ENCODE measurements at places on chromosomes 6 and 20.

DNA sequence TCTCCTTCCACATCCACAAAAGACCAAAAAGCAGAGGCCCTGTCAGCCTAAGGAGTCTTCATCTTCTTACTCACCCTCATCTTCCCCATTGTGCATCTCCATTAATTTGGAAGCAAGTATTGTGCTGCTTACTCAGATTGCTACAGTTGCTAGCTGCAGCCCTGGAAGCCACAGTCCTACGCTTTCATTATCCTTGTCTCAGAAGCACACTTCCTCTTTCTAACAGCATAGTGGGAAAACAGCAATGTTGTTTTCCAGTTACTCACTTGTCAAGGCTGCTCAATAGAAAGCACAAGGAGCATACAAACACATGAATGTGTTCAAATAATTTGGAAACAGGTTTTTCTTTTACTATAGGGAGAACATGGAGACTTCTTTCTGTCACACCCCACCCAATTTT, 76.6 kb upstream of the RBM24 start:
- H3K27me3 ChIP-seq: peaks cover 12% of the 10 kb centered on the region
- H3K4me1 ChIP-seq: no peaks in the 10 kb centered on the region
- no peak overlapping the region for H3K4me3 ChIP-seq
- no peak for DNase-seq
- H3K36me3 ChIP-seq: no peaks in the 10 kb centered on the region

DNA sequence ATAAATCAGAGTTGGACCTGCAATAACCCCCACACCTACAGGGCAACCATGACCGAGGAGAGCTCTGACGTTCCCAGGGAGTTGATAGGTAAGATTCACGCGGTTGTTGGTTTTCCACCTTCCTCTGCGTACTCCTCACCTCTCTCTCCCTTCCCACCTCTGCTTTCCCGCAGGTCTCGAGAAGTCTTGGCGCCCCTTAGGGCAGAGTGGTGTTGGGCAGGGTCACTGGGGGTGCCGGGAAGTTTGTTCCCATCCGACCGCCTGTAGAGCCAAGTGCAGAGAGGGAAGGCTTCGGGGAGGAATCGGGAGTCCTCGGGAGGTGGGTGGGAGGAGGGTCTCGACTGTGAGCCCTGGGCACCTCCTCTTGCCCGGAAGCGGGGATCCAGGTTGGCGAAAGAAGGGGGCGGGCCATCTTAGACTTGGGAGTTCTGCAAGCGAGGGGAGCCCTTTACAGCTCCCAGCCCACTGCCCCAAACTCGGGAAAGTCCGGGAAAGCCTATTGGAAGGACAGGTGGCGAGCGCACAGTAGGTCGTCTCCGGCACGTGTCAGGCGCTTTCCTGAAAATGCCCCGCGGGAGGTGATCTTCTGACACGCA, 672 bp downstream of the CARMIL1 start:
- H3K4me1 ChIP-seq: peaks cover 37% of the 10 kb centered on the region
- peak overlapping the region; percentile 94 for H3K4me3 ChIP-seq
- peaks cover 13% of the 10 kb centered on the region for H3K27me3 ChIP-seq

GRCh38 chr20:32707691-32708581, 34.2 kb upstream of the C20orf203 start:
- peaks cover 52% of the 10 kb centered on the region for H3K4me1 ChIP-seq
- DNase-seq: no peak
- peak overlapping the region; percentile 32 for H3K27ac ChIP-seq
- H3K36me3 ChIP-seq: peaks cover 24% of the 10 kb centered on the region
- no peak overlapping the region for H3K4me3 ChIP-seq

DNA sequence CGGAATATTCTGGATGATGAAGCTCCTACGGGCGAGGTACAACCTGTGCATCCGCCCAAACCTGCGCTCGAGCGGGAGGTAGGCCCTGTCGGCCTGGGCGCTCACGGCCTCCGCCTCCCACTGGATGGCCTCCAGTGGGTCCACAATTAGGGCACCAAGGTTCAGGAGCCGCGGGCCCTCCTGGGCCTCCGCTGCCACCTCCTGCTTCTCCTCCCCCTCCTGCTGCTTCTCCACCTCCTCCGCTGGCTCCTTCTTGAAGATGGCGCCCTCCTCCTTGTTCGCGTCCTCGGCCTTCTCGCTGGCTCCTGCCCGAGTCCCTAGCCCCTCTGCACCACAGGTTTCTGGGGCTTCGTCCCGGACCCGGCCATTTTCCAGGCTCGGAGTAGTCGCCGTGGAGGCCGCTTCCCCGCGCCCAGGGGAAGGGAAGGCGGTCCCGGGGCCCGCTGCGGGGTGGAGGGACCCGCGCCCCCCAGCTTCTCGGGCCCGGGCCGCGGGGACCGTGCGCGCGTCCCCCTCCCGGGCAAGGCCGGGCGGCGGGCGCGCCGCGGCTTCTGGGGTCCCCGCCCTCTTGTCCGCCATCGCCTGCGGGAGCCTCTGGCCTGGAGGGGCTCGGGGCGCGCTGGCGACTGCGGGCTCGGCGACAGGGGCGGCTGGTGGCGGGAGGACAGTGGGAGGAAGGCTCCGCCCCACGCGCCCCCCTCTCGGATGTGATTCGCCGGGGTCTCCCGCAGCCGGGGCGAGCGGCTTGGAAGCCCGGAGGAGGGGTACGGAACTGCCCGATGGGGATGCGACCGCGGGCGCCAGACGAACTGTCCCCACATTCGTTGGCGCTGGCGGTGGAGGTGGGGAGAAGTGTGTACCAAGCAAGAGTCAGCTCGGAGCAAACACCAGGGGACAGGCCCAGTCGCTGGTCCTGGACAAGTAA, 17.6 kb downstream of the PLAGL2 start:
- H3K4me3 ChIP-seq: peak overlapping the region; percentile 83
- peak; percentile 86 for DNase-seq
- peak overlapping the region; percentile 79 for H3K27ac ChIP-seq
- peaks cover 34% of the 10 kb centered on the region for H3K36me3 ChIP-seq

GRCh38 chr6:114276783-114277182, 66.0 kb downstream of the HS3ST5 start:
- DNase-seq: no peak
- no peaks in the 10 kb centered on the region for H3K27me3 ChIP-seq
- peaks cover 7% of the 10 kb centered on the region for H3K4me1 ChIP-seq
- no peaks in the 10 kb centered on the region for H3K36me3 ChIP-seq

Measured in nephron progenitor cell (in vitro differentiated cells).